ENCODE measurements at places on chromosomes 2 and 18.

DNA sequence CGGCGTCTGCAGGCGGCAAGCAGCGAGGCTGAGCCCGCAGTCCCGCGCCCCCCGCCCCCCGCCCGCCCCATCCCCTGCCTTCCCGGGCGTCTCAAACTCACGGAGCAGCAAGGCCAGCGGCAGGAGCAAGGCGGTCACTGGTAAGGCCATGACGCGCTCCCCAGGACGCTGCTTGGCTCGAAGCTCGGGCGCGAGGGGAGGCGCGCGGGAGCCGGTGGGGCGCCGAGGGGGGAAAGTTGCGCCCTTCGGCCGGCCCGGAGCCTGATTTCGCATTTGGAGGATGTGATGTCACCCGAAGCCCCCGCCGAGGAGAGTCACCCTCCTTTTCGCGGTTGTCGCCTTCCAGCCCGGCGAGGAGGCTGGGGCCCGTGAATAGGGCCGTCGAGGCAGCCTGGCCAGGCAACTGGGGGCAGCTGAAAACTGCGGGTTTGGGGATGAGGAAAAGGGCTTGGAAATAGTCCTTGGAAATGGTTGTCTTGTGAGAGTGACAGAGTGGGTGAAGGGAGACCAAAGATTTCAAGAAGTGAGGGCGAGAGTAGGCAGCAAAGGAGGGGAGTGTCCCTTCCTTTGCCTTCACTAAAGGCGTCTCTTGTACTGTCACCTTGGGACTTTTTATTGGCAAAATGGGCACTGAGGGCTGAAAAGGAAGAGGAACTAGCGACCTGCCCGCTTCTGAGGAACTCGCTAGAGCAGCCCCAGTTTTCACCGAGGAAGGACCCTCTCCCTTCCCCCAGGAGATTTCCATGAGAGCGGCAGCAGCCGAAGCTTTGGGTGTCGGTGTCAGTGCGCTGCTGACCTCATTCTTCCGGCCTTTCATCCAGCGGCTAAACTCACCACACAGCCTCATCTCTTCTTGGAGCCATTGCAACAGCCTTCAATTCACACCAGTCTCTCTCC, at the start of gene CD8A:
Gene CD8A, minus strand, starts transcription at position 238 of the 897 bp plus-strand sequence. Its CDS starts 88 bp downstream, at position 150.
- peak; percentile 69 for DNase-seq

DNA sequence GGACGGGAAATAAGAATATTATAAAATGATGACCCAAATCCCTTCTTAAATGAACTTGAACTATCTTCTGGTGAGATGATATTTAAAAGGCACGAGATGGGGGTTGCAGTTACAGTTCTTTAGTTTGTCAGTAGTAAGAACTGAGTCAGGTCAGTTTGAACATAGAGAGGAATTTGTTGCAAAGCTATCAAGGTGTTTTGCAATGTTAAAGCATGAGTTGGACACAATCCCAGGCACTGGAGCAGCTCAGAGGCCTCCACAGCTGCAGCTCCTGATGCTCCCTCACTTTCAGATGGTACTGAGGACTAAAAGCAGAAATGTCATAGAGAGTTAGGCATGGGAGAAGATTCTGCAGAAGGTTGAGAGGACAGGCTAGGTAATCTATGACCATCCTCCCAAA, 236.0 kb downstream of the BCL2 start:
- no peak for DNase-seq

DNA sequence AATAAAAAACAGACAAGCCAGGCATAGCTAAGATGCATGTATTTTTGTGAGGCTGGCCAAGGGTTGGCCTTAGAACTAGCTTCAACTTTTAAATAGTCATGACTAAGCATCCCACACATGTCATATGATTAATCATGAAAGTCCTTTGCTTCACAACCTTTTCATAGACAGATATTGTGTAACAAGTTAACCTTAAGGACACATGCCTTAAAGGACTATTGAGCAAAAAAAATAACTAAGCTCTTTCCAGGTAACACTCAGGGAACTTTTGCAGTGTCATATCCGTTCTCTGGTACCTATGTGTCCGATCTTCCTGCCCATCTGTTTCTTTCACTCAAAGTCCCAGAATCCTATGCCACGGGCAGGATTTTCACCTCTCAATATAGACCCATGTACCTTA, 498.4 kb downstream of the STK39 start:
- DNase-seq = no peak

- no peak for DNase-seq
Measured at GRCh38 chr2:24742730-24743129, 50.5 kb downstream of the PTRHD1 start.

DNA sequence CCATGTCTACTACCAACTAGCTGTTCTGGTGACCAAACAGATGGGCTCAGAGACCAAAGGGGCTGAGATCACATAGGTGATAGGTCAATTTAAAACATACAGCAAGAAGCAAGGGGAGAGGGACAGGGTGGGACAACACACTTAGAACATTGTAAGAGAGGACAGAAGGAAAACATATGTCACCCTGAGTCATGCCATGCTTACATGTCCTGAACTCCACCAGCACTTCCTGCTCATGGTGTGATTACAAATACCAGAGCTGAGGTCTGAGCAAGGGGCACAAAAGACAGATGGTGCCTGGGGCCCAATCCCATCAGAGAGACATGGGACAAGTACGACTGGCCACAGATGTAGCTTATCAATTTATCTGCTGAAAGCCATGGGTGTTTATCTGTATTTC, 28.7 kb upstream of the GALNT14 start:
- no peak for DNase-seq

GRCh38 chr2:3199627-3200345, 177.8 kb downstream of the EIPR1 start:
- no peak for DNase-seq

- no peak for DNase-seq
Measured at GRCh38 chr2:72182547-72182946, 34.9 kb upstream of the CYP26B1 start.

GRCh38 chr2:198913394-198914152, 544.2 kb downstream of the SATB2 start:
- DNase-seq = no peak

DNA sequence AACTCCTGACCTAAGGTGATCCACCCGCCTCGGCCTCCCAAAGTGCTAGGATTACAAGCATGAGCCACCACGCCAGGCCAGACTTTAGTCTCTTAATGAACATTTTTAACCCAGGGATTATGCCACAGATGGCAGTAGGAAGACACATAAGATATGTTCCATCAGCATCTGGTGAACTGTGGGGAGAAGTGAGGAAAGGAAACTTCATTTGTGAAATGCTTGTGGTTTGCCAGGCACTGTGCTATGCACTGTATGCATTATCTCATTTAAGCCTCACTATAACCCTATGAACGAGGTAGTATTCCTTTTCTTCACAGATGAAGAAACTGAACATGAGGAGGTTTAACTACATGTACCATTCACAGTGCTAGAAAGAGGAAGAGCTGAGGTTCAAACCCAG, 29.3 kb downstream of the PTRHD1 start:
- no peak for DNase-seq
